ENCODE measurements at places on chromosomes 12 and 14. TPM values are rescaled to one million over a fixed set of nuclear protein-coding genes. Genes with fewer than 3 reads are reported as not detected.

GRCh38 chr14:81178063-81178462 is 42.7 kb downstream of the GTF2A1 start:
- DNase-seq = no peak

DNA sequence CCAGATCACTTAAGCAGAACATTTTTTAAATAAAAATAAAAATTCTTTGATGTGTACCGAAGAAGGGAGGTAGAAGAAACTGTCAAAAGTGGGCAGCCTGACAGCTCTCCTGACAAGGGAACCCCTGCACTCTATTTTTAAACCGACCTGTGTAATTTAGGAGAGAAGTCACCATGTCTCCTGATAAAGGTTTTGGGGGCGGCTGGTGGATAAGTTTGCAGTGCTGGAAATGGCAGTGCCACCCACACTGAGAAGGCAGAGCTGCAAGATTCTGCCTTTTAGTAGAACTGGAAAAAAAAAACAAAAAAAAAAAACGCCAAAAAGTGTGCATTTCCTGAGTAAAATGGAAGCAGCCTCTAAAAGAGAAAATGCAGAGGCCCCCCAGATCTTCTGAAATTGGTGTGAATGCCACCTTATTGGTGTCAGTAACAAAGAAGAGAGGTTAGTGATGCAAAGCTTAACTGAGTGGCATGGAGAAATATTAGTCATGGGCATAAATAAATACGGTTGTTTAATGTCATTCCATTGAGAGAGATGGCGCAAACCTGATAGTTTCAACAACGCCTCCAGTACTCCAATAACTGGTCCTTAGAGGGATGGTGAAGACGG is 24.7 kb downstream of the DUSP6 start:
- no peak for DNase-seq

GRCh38 chr14:40393143-40393542 is 960.9 kb upstream of the FBXO33 start:
- no peak for DNase-seq

- no peak for DNase-seq
These were observed 86.4 kb upstream of the RPH3A start for GRCh38 chr12:112705037-112705632.

GRCh38 chr14:39857376-39858055 is 425.3 kb upstream of the FBXO33 start:
- DNase-seq = no peak

- no peak for DNase-seq
These were observed 202.3 kb upstream of the SLC38A2 start for GRCh38 chr12:46574847-46575246.

DNA sequence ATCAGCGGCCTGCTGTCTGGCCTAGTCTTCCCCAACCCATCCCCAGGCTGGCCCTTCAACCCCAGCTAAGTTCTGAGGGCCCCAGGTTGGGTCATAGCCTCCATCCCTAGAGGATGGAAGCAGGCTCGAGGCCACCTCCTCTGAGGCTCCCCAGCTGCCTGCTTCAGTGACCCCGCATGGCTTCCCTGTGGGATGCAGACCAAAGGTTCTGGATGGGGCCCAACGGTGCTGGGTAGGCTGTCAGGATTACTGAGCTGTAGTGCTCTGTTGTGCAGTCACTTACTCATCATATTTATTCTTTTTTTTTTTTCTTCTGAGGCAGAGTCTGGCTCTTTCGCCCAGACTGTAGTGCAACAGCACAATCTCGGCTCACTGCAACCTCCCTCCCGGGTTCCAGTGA is 92.0 kb downstream of the IRF2BPL start:
- no peak for DNase-seq

DNA sequence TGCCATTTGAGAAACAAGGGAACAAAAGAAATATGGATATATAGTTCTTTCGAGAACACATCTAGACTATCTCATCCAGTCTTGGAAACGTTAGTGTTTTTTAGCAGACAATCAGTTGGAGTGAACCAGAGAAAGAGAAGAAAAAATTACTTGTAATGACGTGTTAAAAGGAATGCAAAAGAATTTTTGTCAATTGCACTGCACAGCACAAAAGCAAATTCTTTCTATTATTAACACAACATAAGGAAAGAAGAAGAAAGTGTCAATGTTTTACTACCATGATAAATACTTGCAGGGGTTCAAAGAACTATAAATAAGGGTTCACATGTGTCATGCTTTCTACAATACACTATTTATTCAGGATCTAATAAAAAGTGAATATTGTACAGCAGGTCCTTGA is 27.5 kb upstream of the GSG1 start:
- no peak for DNase-seq

The WNT1 gene
- not detected for polyA plus RNA-seq

The GDF11 gene
- polyA plus RNA-seq = 0.63 TPM

The TSHR gene
- not detected for polyA plus RNA-seq

- DNase-seq = no peak
These were observed 111.2 kb downstream of the CHST11 start for GRCh38 chr12:104567832-104568486.

The CCDC38 gene
- polyA plus RNA-seq = 0.32 TPM

The ABCD2 gene
- polyA plus RNA-seq = not detected

- DNase-seq = no peak
These were observed 243.6 kb downstream of the KIF21A start for GRCh38 chr12:39199351-39199750.

The NXPH4 gene
- 0.24 TPM for polyA plus RNA-seq

DNA sequence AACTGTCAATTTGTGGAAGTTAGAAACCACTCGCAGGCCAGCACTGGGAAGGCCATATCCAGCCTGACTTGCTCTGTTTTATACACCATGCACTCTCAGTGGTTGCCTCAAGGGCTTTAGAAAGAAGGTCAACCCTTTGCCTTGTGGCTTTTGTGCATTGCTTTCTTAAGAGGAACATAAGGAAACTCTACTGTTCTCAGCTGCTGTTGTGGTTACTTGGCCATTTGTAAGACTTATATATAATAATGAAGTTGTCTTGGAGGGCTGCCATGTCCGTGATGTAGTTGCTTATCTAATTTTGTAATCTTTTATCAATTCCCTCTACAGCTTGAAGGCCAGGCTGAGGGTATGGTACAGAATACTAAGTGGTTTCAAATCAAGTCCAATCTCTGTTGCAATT is 637.8 kb downstream of the DIO2 start:
- DNase-seq = no peak

GRCh38 chr12:77062846-77063461 is 2.4 kb downstream of the E2F7 start:
- no peak for DNase-seq

DNA sequence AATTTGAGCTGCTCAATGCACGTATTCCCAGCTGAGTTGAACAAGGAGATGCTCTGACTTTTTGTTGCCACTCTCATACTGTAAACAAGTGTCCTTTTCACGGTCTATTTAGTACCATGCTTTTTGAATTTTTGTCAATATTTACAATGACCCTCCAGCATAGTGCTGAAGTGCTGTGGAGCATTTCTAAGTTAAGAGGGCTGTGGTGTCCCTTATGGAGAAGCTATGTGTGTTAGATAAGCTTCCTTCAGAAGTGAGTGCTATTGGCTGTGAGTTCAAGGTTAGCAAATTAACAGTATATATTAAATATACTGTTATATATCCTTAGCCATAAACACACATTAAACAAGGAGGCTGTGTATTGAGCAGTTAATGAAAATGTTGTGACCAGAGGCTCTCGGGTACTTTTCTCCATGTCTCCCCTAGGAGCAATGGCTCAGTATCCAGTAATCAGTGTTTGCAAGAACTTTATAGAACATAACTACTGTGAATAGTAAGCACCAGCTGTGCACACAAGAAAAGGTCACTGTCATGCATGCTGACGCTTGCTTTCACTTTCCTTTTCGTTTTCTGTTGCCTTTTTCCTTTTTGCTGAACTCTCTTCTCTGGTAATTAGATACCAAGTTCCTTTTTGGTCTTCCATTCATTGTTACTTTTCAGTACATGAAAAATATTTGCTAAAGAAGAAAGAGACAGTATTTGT is 187.2 kb upstream of the NEDD1 start:
- no peak for DNase-seq

DNA sequence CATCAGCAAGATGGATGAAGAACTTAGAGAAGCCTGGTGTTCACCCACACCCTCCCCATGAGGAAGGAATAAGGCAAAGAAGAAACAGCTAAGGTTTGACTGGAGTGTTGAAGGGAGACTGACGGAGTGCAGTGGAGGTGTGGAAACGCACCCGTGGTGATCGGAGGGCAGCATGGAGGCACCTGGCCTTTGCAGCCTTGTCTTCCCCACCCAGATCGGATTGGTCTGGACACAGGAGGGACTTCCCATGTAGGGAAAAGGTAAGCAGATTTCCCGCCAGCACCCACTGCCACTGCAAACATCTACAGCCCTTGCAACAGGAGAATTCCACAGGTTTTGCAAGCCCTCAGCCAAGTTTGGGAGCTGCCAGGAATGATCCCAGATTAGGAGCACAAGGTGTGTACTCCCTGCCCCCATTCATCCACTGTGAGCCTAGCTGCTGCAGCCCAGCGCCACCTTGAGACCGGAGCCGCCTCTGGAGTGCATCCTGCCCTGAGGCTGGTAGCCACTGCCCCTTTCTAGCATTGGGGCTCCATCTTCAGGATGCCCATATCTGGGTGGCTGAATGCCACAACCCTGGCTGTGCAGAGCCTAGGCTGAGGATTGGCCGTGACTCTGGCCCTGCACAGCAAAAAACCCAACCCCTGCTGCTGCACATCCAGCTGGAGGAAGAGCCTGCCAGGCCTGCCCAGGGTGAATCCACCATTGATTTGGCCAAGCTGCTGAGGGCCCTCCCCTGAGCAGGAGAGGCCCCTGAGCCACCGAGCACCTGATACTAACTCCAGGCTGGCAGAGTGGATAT is 411.1 kb downstream of the TMEM121 start:
- DNase-seq = no peak

DNA sequence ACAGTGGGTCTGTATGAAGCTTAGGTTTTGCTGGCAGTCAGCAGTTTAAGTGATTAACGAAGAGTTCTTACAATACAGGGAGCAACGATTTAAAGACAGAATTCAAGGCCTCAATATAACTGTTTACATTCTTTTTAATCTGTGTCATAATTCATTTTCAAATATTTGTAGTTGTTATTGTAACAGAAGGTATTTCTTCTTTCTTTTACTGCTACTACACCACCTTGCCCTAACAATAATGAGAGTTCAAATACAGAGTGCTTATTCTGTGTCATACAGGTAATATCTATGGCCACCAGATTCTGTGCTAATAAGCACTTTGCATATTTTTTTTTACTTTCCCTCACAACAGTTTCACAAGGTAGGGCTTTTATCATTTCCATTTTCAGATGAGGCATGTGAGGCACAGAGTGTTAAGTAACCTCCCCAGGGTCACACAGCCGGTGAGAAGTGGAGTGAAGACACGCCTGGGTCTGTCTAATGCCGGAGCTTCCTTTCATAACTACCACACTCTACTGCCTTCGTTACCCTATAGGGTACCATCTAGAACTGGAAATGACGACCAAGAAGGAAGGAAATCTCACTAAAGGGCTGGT is 81.9 kb downstream of the PELI2 start:
- no peak for DNase-seq

The SOCS4 gene
- polyA plus RNA-seq = 4.0 TPM

DNA sequence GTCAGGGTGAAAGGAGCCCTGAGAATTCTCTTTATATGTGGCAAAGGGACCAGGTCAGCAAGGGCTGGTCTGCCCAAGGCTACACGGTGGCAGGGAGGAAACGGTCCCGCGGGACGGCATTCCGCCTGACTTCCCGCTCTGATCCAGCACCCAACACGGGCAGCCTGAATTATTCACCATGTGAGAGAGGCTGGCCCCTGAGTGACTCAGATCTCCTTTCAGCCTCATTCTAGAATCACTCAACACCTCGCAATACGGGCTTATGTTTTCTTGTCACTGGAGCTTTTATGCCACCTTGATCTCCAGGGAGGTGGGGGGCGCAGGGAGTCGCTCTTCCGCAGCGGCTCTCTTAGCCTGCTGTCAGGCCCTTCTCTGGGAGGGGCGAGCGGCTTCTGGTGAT is 8.5 kb downstream of the LRTM2 start:
- DNase-seq = no peak

GRCh38 chr12:109458771-109459208 is 18.3 kb downstream of the KCTD10 start:
- DNase-seq = no peak

GRCh38 chr14:49732896-49733295 is 35.1 kb upstream of the KLHDC2 start:
- no peak for DNase-seq
